ENCODE measurements at places on chromosomes 3 and 15.

DNA sequence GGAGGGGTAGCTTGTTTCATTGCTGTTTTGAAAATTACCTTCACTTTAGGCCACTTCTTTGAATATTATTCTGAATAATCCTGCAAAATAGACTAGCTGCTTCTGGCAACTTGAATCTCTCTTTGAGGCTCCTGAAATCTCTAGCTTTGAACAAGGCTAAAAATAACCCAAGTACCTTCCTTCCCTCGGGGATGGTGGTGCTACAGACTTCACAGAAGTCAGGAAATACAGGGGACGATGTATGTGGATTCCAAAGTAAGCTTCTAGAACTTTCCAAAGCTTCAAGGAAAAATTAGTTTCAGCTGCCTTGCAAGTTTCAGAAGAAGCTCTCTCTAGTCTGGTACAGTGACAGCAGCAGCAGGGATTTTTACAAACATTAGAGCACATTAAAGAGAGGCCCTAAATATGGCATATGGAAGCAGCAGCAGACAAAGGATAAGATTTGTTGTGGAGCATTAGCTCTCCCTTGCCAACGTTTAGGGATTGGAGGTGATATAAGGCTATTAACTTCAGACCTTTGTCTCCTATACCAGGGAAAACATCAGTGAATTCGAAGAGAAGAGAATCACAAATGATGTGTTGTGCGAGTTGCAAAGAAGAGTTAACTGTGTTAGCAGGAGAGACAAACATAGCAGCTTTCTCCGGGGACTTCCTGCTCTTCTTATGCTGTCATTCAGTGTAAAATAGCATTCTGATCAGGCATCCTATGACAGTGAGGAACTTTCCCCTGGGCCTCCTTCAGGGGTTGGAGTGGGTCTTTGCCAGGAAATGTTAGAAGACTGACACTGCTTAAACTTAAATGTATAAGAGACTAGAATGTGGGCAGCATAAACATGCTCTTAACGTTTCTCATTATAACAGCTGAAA, 783.0 kb upstream of the ARPP21 start:
- no peak for ATAC-seq

DNA sequence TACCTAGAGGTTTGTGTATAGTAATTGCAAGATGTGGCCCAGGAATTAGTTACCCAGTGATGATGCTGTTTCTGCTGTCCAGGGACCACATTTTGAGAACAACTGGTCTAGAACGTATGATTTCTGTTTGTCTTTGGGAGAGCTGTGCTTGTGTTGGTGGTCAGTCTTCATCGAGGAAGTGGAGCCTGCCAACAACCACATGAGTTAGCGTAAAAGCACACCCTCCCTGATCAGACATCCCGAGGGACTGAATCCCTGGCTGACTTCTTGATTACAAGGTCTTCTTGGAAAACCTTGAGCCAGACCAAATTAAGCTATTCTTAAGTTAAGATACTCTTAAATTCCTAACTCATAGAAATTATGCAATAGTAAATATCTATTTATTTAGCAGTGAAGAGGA, 81.7 kb upstream of the ZPLD1 start:
- no peak for ATAC-seq

- peak; percentile 47 for ATAC-seq
Observed at GRCh38 chr15:35746121-35746520, 200.2 kb upstream of the DPH6 start.

DNA sequence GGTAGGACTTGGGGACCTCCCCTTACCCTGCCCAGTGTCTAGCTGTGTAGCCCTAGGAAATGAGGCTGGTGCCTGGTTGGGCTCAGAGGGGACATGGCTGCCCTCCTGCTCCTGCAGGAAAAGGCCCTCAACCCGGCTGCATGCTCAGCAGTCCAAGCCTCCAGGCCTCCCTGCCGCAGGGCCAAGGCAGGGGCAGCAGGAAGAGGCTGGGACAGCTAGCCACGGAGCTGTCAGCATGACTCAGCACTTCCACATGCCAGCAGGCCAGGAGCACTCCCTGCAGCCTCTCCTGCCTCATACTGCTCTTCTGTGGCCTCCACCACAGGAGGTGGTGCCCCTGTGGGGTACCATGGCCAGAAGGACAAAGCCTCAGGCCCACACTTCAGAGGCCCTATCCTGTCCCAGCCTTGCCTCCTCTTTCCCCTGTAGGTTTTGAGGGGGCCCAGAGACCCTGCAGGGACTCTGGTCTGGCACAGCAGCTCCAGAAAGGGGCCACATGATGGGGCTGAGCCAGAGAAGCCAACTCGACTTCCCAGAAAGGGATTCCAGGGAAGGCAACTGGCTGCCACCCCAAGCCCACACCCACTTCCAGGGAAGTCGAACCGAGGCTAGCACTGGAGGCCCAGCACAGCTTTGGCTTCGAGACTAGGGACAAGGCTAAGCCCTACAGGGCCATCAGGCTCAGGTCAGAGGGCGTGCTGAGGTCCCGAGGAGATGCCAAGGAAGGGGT, 19.5 kb downstream of the TKT start:
- ATAC-seq = peak; percentile 92

All from motor neuron (in vitro differentiated cells).